ENCODE measurements at places on chromosomes 2 and 18.

DNA sequence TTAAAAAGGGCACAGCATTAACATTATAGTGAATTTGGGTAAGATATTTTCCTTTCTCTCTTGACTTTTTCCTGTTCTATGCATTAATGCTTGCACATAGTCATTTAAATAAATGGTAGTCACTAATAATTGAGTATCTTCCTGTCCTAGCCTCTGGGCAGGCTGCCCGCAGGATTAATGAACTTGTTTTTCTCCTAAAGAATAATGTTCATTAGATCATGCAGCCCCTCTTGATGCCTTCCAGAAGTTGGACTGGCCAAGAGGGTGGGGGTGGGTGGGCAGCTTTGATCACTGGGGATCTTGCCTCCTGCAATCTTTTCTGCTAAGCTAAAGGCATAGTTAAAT lies 514.5 kb upstream of the CDH2 start:
- DNase-seq = no peak

- DNase-seq = no peak
Measured at GRCh38 chr2:2650608-2651375, 319.7 kb upstream of the MYT1L start.

- no peak for DNase-seq
Measured at GRCh38 chr18:51867767-51868166, 472.2 kb upstream of the DCC start.

DNA sequence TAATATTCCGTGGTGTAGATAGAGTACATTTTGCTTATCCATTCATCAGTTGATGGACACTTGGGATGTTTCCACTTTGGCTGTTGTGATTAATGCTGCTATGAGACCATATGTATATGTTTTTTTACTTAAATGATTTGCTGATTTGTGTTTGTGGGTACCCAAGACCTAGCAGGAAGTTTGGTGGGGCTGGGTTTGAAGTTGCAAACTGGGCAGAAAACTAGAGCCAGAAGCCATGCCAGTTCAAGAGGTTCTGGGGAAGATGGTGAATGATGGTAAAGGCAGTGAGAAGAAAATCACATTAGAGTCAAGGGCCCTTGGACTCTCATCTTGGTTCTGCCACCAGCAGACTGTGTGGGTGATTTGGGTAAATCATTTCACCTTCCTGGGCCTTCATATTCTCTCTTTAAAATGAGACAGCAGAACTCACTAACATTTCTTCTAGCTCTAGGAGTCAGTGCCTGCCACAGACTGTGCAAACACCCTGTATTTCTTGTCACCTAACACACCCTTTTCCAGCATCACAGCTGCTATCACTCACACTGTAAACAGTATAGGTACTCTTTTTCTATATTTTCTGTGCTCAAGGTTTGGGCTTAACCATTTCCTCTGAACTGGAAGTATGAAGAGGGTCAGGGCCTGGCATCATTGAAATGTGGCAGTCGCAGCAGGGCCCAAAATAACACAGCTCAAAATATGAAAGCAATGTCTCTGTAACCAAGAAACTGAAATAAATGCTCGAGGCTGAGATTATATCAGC lies 8.4 kb upstream of the CTLA4 start:
- DNase-seq = no peak

- DNase-seq = no peak
Measured at GRCh38 chr2:10254373-10255188, 48.1 kb upstream of the HPCAL1 start.

DNA sequence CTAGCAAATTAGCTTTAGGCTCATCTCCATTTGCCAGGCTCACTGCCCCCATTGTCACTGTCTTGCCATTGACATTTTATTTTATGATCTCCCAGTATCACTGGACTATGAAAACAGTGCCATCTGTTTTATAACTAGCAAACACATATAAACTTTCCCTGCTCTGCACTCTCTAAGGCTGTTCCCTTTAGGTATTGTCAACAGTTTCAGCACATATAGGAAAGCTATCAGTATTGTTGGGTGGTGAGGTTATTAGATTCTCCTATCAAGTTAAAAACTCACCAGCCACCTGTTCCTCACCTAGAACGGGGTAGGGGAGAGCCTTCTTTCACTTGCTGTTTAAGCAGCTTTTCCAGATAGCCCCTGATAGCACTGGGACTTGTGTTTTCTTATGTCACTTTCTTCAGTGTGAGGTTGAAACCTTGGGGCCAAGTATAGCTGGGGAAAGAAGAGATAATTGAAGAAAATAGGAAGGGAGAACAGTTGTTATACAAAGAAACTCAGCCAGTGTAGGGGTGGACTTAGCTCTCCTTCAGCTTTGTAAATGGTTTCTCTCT lies 32.5 kb downstream of the CFLAR start:
- no peak for DNase-seq

- DNase-seq = no peak
Measured at GRCh38 chr2:131431336-131431735, 44.6 kb upstream of the TUBA3D start.

- no peak for DNase-seq
Measured at GRCh38 chr18:9069601-9070000, 32.9 kb upstream of the NDUFV2 start.

GRCh38 chr2:49255409-49255971 lies 101.2 kb upstream of the FSHR start:
- DNase-seq = no peak

- no peak for DNase-seq
Measured at GRCh38 chr18:45741056-45741455, 17.1 kb downstream of the SLC14A1 start.

GRCh38 chr2:47309952-47310800 lies 92.8 kb upstream of the MSH2 start:
- DNase-seq = peak; percentile 47

DNA sequence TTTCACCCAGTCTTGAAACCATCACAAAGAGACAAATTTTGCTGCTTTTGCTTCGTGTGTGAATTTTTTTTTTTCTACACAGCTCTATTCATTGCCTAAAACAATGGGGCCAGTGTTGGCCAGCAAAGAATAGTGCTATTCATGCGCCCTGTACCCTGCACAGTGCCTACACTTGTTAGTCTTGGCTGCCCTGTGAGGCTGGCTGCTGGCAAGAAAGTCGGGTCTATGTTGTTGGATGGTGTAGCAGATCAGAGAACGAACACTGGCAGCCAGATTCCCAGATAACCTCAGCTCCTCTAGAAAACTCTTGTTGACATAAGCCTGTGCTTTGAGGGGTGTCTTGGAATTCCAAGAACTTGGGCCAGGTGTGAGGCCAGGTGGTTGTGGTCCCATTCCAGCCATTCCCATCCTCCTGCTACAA lies 455.7 kb upstream of the TCF4 start:
- peak; percentile 85 for DNase-seq

DNA sequence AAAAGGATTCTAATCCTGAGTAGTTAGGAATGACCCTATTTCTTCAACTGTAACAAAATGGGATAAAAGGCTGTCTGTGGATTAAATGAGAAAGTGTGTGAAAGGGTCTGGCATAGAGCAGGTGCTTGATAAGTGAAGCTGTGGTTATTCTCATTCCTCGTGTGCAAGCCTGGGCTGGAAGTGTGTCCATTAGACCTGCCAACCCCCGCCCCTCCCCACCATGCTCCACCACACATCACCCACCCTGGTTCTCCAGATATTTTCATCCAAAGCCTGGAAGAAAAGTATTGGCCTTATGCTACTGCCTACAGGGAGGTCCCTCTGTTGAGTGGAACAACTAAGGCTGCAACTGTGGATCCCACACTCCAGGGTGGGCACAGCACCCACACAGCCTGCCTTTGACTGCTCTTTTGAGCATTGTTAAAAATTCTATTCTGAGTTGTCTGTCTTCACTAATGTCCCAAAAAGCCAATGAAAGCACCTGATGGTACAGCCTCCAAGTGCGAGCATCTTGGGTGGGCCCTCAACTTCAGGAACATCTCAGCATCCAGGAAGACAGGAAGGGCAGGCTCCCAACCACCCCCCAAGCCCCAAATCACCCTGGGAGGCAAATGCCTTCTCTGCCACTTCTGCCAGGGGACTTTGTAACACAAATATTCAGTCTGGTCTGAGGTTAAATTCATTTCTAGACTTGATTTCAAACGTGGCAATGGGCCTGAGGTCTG lies 102.8 kb upstream of the PPP1CB start:
- no peak for DNase-seq

DNA sequence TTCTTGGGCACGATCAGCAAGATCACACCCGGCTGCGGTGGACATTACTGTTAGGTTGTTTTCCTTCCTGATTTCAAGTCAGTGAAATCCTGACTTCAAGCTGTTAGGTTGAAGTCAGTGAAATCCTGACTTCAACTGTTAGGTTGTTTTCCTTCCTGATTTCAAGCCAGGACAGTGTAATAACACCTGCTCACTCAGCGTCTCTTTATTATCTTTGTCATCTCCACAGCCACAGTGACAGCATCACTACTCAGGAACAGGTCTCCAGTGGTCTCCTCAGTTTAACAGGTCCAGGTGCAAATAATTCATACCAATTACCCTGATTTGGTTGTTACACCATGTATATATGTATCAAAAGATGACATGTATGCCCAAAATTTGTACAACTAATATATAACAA lies 208.1 kb upstream of the REG3G start:
- no peak for DNase-seq

DNA sequence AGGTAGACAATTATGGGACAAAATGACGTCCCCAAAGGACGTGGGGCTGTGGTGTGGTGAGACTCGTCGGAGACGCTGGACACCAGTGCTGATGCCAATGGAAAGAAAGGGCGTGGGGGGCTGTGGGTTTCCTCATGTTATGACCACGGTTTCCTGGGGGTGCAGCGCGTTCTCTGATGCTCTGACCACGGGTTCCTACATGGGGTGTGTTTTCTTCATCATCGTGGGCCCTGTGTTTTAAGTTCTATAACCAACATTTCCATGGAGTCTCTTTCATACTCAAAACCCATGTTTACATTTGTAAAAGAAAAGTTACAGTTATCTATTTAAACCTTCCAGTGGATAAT lies 141.6 kb downstream of the RTP5 start:
- no peak for DNase-seq

DNA sequence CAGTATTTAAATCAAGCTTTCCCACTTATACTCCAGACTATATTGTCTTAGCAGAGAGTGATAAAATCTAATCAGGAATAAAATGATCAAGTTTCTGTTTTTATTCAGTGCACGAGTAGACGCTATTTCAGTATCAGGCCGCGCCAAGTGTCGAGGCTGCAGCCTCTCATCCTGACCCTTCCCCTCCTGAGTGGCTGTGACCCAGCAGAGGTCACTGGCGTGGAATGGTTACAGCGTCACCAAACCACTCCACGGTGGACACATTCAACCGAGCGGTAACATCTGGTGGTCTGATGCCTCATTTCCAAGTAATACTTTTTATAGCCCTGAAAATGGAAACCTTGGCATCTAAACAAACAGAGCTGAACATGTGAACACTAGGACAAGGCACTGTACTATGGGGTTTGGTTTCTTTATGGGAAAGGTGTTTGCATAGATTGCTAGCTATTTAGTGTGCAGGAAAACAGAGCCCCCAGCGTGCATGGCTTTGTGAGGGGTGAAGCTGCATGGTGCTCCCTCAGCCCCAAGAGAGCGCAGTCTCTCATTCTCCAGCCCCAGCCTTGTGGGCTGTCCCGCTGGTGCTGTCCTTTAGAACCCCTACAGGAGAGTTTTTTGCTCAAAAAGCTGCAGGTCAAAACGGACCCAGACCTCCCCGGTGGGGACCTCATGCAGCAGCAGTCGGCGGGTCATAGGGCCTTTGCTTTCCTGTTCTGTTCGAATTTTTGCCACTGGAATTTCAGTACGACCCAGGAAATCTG lies 28.4 kb downstream of the FAM228A start:
- no peak for DNase-seq

DNA sequence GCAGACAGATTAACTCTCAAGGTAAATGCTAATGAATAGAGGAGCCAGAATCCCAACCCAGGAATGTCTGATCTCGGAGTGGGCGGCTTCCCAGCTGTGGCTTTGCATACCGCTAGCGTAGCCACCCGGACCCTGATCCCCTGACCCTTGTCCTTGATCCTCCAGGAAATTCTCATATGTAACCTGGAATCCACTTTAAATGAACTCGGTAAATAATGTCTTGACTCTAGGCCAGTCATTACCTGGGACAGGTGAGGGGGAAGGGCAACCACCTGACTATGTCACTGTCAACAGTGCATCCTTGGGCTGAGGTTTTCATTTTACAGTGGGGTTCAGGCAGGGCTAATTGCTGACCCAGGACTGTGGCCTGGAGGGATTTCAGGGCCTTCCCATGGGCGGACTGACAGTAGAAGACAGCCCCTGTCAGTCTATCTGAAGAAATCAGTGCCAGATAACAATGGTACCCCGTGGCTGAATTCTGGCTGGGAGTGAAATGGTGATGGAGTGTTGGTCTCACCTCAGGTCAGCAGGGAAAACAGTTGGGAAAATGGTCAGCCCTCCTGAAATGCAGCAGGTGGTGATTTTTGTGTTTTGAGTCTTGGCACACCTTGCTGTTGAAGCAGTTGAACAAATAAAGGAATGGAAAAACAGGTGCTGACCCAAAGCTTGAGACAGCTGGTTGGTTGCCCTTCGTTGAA lies 9.6 kb downstream of the ACKR3 start:
- no peak for DNase-seq

- DNase-seq = no peak
Measured at GRCh38 chr2:71617266-71617665, 163.9 kb downstream of the DYSF start.

- no peak for DNase-seq
Measured at GRCh38 chr18:73199151-73199550, 331.4 kb upstream of the NETO1 start.

DNA sequence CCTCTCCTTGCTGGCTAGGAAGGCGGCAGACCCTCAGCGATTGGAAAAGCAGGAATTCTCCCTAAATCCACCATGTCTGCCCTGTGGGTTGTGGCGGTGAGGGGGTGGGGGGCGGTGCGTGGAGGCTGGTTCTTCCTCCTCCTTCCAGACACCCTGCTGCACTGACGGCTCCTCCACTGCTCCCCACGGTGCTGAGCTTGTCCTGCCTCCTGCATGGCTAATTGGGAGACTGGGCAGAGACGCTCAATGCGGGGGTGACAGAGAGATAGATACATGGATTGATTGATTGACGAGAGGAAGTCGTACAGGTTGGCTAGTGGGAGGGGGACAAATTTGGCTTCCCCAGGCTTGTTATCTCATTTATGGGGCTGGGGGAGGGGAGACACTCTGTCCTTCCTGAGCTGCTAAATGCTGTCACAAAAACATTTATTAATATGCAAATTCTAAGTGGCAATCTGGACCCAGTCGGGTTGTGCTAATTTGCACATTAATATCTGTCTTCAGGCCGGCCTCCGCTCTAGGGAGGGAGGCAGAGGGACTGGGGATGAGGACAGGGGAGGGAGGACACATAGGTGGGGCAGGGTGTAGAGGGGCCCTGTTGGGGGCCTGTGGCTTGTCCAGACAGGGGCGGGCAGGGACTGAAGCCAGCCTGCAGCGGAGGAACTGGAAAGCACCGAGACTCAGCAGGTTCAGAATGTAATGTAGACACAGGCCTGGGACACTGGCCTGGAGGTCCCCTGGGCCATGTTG lies 181.6 kb downstream of the CELF4 start:
- DNase-seq = no peak

Measured in hypothalamus (tissue), 51 donors.